ENCODE measurements at places on chromosomes 1 and 21. TPM values are rescaled to one million over a fixed set of nuclear protein-coding genes. Genes with fewer than 3 reads are reported as not detected.

Gene HHIPL2
- total RNA-seq = 12.3 TPM

Gene CYP4A11
- not detected for total RNA-seq

Gene CDC14A
- 2.3 TPM for total RNA-seq

Gene NECTIN4
- total RNA-seq = 2.9 TPM

Gene LY9
- 0.12 TPM for total RNA-seq
